ENCODE measurements at places on chromosomes 1 and 21.

DNA sequence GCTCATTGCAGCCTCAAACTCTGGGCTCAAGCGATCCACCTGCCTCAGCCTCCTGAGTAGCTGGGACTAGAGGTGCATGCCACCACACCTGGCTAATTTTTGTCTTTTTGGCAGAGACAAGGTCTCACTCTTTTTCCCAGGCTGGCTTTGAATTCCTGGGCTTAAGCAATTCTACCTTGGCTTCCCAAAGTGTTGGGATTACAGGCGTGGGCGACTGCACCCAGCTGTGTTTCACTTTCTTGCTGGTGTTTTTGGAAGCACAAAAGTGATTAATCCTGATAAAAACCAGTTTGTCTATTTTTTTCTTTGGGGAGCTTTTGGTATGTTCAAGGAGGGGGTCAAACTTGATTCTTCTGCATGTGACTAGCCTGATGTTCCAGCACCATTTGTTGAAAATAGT lies 19.3 kb downstream of the RNF11 start:
- no peak overlapping the region for H3K4me3 ChIP-seq
- DNase-seq, result no peak
- H3K36me3 ChIP-seq, result peaks cover 11% of the 10 kb centered on the region
- no peaks in the 10 kb centered on the region for H3K27me3 ChIP-seq
- H3K27ac ChIP-seq, result no peak overlapping the region

DNA sequence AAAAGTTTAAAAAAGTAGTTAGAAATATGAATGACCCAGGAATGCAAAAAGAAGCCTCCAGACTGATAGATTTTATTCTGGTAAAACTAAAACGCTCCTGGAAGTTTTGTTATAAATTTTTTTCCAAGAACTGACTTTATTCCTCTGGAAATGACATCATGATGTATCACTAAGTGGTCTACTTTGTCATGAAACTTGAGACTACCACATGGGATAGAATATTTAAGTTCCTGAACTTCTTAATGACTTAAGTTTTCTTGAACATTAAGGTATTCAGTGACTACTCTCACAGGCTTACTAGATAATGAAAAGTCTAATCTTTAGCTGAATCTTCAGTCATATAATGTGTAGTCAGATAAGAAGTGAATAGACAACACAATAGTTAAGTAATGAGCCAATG lies 842.2 kb downstream of the USP25 start:
- no peaks in the 10 kb centered on the region for H3K4me1 ChIP-seq
- no peak overlapping the region for H3K4me3 ChIP-seq
- no peak overlapping the region for H3K27ac ChIP-seq
- peaks cover 2% of the 10 kb centered on the region for H3K36me3 ChIP-seq
- no peaks in the 10 kb centered on the region for H3K27me3 ChIP-seq

GRCh38 chr1:196685506-196685905 lies 33.7 kb downstream of the CFH start:
- no peak overlapping the region for H3K4me3 ChIP-seq
- no peaks in the 10 kb centered on the region for H3K27me3 ChIP-seq
- no peaks in the 10 kb centered on the region for H3K4me1 ChIP-seq
- H3K36me3 ChIP-seq, result no peaks in the 10 kb centered on the region
- H3K27ac ChIP-seq, result no peak overlapping the region

DNA sequence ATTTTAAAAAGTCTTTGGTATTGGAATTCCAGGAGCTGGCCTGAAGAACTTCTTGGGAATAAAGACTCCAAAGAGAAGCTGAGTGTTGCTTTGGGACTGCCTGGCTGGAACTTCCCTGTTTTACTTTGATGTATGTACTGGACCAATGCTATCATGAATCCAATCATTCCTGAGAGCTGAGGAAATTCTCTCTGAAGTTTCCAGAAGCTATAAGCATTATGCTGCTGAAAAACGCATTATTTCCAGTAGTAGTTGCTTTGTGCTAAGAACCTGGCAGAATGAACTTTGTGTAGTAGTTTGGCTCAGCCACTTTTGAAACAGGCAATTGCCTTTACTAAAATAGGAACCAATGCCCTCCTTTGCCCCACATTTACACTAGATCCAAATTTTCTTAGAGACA lies 260.7 kb downstream of the HLX start:
- DNase-seq, result no peak
- no peaks in the 10 kb centered on the region for H3K4me1 ChIP-seq
- no peaks in the 10 kb centered on the region for H3K36me3 ChIP-seq
- H3K27ac ChIP-seq, result no peak overlapping the region
- H3K27me3 ChIP-seq, result peaks cover 12% of the 10 kb centered on the region
- H3K4me3 ChIP-seq, result no peak overlapping the region

DNA sequence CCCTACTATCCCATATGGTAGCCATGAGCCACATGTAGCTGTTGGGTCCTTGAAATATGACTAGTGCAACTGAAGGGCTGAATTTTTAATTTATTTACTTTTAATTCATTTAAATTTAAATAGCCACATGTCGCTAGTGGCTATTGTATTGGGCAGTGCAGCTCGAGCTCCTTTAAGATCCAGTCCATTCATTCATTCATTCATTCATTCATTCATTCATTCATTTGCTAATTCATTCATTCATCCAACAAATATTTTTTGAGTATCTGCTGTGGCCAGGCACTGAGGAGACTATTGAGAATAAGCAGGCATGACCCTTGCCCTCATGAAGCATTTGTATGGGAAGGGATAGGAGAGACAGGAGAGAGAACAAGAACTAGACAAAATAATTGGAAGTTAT lies 29.5 kb upstream of the ACOT11 start:
- no peaks in the 10 kb centered on the region for H3K4me1 ChIP-seq
- no peak overlapping the region for H3K27ac ChIP-seq
- peaks cover 22% of the 10 kb centered on the region for H3K27me3 ChIP-seq
- no peak for DNase-seq
- no peaks in the 10 kb centered on the region for H3K36me3 ChIP-seq

DNA sequence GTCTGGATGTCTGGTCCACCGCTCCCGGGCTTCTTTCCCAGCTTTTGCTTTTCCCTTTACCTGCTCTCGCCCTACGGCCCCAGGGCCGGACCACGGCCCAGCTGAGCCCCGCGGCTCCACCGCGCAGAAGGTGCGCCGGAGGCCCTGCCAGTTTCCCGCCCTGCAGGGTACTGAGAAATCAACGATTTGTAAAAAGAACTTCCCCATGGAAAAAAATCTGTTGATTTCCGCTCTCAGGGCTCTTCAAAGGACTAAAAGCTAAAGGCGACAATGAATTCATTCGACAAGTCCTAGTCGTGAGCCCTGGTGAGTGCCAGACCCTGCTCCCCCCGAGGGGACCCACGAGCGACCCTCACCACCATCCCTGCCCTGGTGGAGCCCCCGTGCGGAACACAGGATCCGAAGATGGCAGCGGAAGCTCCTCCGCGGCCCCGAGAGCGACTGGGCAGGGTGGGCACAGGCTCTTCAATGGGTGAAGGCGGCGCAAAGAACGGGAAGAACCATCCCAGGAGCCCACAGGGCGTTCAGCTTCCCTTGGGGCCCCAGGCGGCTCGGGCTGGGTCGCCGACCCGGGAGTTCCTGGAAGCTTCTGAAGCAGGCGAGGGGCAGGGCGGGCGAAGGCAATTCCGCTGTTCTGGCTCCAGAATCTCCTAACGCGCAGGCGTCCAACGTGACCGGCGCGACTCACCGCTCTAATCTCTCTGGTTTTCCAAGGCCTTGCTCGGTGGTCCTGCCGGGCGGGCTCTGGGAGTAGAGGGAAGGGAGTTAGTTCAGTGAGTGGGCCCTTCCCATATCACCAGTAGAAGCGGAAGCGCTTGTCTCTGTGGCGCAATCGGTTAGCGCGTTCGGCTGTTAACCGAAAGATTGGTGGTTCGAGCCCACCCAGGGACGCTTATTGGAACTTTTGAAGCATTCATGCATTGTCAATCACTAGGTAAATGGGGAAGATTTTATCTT lies 6.6 kb upstream of the RNU1-2 start:
- H3K36me3 ChIP-seq, result peaks cover 9% of the 10 kb centered on the region
- peaks cover 12% of the 10 kb centered on the region for H3K4me1 ChIP-seq
- peak; percentile 28 for DNase-seq
- peaks cover under 1% of the 10 kb centered on the region for H3K27me3 ChIP-seq
- H3K27ac ChIP-seq, result peak overlapping the region; percentile 90

DNA sequence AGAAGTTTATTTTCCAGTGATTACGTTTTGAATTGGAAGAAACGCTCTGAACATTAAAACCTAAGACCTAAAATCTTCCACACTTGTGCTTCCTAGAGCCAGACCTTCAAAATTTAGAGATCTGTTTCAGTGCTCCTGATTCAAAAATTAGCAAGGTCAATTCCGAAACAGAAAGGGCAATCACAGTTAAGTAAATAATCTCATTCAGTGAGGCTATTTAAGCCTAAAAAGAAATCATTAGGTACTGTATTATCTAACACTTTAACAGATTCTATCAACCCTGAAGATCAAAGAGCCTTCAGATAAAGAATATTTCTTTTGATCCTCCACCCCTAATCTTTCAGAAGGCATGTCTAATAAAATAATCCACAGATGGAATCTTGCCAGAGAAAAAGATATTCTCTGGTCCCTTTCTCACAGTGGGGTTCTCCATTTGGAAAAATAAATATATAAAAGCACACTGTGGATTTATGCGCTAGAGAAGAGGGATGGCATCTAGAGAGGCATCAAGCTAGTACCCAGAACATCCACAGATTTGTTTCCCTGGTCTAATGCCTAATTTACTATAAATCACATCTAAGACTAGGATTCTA lies 54.4 kb downstream of the ZZZ3 start:
- peaks cover 30% of the 10 kb centered on the region for H3K36me3 ChIP-seq
- H3K4me3 ChIP-seq, result no peak overlapping the region
- DNase-seq, result no peak

DNA sequence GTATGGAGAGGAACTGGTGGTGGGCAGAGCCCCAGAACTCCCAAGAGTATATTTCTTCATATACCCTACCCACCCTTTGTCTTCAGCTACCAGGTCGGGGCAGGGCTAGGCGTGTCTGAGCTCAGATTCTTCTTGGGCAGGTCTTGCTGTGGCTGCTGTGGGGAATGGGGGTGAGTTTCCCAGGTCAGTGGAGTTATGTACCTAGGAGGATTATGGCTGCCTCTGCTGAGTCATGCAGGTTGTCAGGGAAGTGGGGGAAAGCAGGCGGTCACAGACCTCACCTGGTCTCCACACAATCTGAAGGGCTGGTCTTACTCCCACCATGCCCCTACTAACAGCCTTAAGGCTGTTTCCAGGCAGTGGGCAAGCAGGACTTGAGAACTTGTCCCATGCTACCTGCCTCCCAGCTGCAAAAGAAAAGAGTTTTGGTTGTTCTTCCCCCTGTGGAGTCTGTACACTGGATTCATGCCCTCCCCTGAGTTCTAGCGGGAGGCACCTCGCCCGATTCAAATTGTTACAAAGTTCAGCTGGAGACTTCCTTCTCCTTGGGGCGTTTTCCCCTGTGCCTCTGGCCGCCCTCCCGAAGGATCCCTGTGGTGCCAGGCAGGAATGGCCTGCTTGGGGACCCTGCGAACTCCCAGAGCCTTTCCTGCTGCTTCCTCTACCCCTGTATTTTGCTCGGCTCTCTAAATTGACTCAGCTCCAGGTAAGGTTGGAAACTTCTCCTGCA lies 58.6 kb downstream of the NPHS2 start:
- peaks cover 41% of the 10 kb centered on the region for H3K27me3 ChIP-seq
- no peaks in the 10 kb centered on the region for H3K4me1 ChIP-seq
- no peak overlapping the region for H3K4me3 ChIP-seq
- no peaks in the 10 kb centered on the region for H3K36me3 ChIP-seq
- DNase-seq, result no peak
- no peak overlapping the region for H3K27ac ChIP-seq

DNA sequence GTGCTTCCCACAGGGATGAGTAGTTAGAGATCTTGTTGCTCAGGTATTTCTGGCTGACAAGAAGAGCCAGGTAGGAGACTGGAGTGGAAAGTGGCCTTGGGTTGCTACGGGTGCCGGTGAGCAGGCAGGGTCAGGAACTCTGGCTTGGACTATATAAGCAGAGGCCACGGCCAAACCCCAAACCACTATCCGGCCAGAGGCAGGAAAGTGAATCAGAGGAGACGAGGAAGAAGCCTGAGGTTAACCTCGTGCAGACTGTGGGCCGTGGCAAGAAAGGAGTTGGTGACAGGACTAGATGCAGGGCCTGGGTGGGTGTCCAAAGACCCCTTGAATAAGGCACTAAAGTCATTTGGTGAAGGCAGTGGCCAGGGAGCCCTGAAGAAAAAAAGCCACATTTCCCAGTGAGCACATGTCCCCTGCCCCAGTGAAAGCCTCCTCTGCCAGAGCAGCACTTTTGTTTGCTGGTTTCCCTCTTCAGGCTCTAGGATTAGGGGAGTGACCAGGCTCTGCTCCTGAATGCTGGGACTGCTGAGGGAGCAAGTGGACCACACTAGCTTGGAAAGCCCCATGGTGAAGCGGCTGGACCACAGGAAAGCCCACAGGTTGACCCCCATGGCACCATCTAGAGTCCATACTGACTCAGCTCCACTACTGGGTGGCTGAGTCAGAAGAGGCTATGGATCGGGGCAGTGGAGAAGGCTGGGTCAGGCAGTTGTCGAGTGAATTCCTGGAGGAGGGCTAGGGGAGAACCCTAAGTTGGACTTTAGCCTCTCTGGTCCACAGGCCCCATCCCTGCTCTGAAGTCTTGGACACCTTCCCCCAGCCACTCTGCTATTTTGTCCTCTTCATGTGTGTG lies 23.4 kb downstream of the CSF1 start:
- peak overlapping the region; percentile 56 for H3K27ac ChIP-seq
- no peak overlapping the region for H3K4me3 ChIP-seq
- H3K4me1 ChIP-seq, result no peaks in the 10 kb centered on the region
- no peak for DNase-seq

DNA sequence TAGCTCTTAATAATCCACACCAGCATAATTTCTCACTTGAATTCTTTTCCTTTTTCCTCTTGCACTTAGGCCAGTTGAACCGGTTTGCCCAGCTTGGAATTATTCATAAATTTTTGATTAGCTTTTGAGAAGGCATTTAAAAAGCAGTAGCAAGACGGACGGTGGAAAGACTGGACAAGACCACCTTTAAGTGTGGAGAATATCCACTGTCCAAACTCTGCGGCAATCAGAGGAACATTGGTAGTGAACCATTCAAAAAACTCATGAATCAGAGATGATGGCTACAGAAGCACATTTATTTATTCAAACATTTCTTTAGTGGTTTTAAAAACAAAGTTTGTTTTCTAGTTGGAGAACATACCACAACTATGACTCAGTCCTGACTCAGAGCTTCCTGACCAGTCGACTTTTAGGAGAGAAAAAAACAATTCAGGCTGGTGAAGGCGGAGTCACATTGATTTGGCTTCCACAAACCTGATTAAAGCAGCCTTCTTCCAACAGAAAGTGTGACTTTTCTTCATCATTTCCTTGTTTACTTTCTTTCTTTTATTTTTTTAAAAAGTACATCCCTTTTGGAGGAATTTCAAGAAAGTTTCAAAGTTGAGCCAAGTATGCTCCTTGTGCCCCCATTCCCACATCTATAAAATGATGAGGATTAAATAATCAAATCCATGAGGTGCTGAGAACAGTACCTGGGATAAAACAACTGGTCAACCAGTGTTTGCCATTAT lies 128.8 kb downstream of the ADSS2 start:
- DNase-seq, result no peak
- H3K27ac ChIP-seq, result peak overlapping the region; percentile 94
- peaks cover 67% of the 10 kb centered on the region for H3K4me1 ChIP-seq
- peaks cover 5% of the 10 kb centered on the region for H3K36me3 ChIP-seq

- no peaks in the 10 kb centered on the region for H3K36me3 ChIP-seq
- no peaks in the 10 kb centered on the region for H3K4me1 ChIP-seq
- no peak overlapping the region for H3K27ac ChIP-seq
- peaks cover 72% of the 10 kb centered on the region for H3K27me3 ChIP-seq
- DNase-seq, result no peak
Measured at GRCh38 chr1:165527251-165528007, 16.4 kb upstream of the LRRC52 start.
